Hair follicle dermal papilla cell (primary cell): ENCODE measurements at places on chromosomes 5 and 9. TPM values are rescaled to one million over a fixed set of nuclear protein-coding genes. Genes with fewer than 3 reads are reported as not detected.

VCAN gene
- 456 and 685 TPM in 2 replicates for total RNA-seq

SOX30 gene
- under 0.01 TPM in 1 of 2 replicates, not detected in the other for total RNA-seq

MEF2C gene
- 30.8 and 34.6 TPM in 2 replicates for total RNA-seq

ADAMTS16 gene
- total RNA-seq = under 0.01 TPM in 1 of 2 replicates, not detected in the other

MUSK gene
- 0.12 and 0.97 TPM in 2 replicates for total RNA-seq

CCL28 gene
- 6.0 and 6.7 TPM in 2 replicates for total RNA-seq

ARL14EPL gene
- total RNA-seq = 0.32 TPM in 1 of 2 replicates, not detected in the other

FOXD4L3 gene
- total RNA-seq = 0.49 TPM in 1 of 2 replicates, not detected in the other

LEAP2 gene
- 0.12 and 0.16 TPM in 2 replicates for total RNA-seq

GLRA1 gene
- not detected in 2 replicates for total RNA-seq

SCGB3A1 gene
- not detected in 2 replicates for total RNA-seq

GDA gene
- not detected in 2 replicates for total RNA-seq

OBP2B gene
- total RNA-seq = not detected in 2 replicates

C8G gene
- 1.1 TPM in 1 of 2 replicates, not detected in the other for total RNA-seq

SAXO1 gene
- under 0.01 TPM in 2 replicates for total RNA-seq

SLC36A2 gene
- not detected in 2 replicates for total RNA-seq

KCTD16 gene
- total RNA-seq = 0.24 and 0.49 TPM in 2 replicates

PCA3 gene
- 0.12 TPM in 1 of 2 replicates, not detected in the other for total RNA-seq

MATR3 gene
- 200 and 201 TPM in 2 replicates for total RNA-seq

PRSS3 gene
- 0.61 TPM in 1 of 2 replicates, not detected in the other for total RNA-seq

OR1L1 gene
- total RNA-seq = not detected in 2 replicates

CACNA1B gene
- under 0.01 TPM in 2 replicates for total RNA-seq

CLIC3 gene
- total RNA-seq = 0.32 and 2.4 TPM in 2 replicates

CD14 gene
- 2.8 and 6.3 TPM in 2 replicates for total RNA-seq

ENTREP1 gene
- total RNA-seq = not detected in 2 replicates

CETN3 gene
- 6.5 and 7.0 TPM in 2 replicates for total RNA-seq

PRUNE2 gene
- 43.6 and 56.6 TPM in 2 replicates for total RNA-seq

OMD gene
- total RNA-seq = 8.0 and 16.2 TPM in 2 replicates

NTRK2 gene
- 3.1 and 3.5 TPM in 2 replicates for total RNA-seq

PTPRD gene
- 2.2 and 11.0 TPM in 2 replicates for total RNA-seq

OR2V2 gene
- total RNA-seq = not detected in 2 replicates

REEP2 gene
- 16.1 and 19.4 TPM in 2 replicates for total RNA-seq

ADGRD2 gene
- total RNA-seq = not detected in 2 replicates

IFNA2 gene
- total RNA-seq = not detected in 2 replicates

PCDHB2 gene
- 6.8 and 7.0 TPM in 2 replicates for total RNA-seq

CCL21 gene
- not detected in 2 replicates for total RNA-seq

ELOVL7 gene
- total RNA-seq = 0.49 and 0.97 TPM in 2 replicates

NDST1 gene
- total RNA-seq = 166 and 188 TPM in 2 replicates

PFN3 gene
- not detected in 2 replicates for total RNA-seq

BASP1 gene
- total RNA-seq = 128 and 133 TPM in 2 replicates

KCNT1 gene
- total RNA-seq = not detected in 2 replicates

PCSK5 gene
- 7.4 and 10.2 TPM in 2 replicates for total RNA-seq

C5orf58 gene
- total RNA-seq = not detected in 2 replicates

MLANA gene
- 0.32 TPM in 1 of 2 replicates, not detected in the other for total RNA-seq

FBXL7 gene
- total RNA-seq = 26.4 and 29.2 TPM in 2 replicates

HTR4 gene
- not detected in 2 replicates for total RNA-seq

C9 gene
- 0.16 and 0.24 TPM in 2 replicates for total RNA-seq

KCNIP1 gene
- 0.16 and 3.0 TPM in 2 replicates for total RNA-seq

PLEKHG4B gene
- 0.16 and 0.36 TPM in 2 replicates for total RNA-seq

SLC22A4 gene
- total RNA-seq = 13.5 and 17.0 TPM in 2 replicates

ELP1 gene
- 19.6 and 28.2 TPM in 2 replicates for total RNA-seq

ANKRD34B gene
- total RNA-seq = not detected in 2 replicates

OGN gene
- 2.1 and 4.1 TPM in 2 replicates for total RNA-seq

THBS4 gene
- total RNA-seq = 3.9 and 5.0 TPM in 2 replicates

GABRB2 gene
- under 0.01 TPM in 1 of 2 replicates, not detected in the other for total RNA-seq

CLTA gene
- total RNA-seq = 131 and 163 TPM in 2 replicates

LRRC19 gene
- total RNA-seq = not detected in 2 replicates

ARHGEF37 gene
- 1.9 and 2.4 TPM in 2 replicates for total RNA-seq

NEURL1B gene
- total RNA-seq = 0.65 and 0.97 TPM in 2 replicates

PCDHB7 gene
- total RNA-seq = 1.1 and 2.1 TPM in 2 replicates
